ENCODE measurements at places on chromosomes 13 and 19.

DNA sequence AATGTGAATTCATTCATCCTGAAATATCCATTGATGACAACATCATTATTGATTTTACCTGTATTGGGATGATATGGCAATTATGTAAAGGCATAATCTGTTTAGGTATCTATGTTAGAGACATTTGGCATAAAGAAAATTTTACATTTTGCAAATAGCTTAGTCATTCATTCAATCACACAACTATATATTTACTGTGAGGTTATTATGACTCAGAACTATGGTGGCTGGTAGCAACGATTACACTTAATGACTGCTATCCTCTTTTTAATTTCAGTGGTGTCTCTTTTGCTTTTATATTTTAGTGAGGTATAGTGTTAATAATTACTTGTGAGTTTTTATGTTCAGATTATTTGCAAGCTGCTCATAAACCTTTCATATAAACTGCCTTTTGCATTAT, 955.9 kb downstream of the SLITRK6 start:
- DNase-seq, result no peak

DNA sequence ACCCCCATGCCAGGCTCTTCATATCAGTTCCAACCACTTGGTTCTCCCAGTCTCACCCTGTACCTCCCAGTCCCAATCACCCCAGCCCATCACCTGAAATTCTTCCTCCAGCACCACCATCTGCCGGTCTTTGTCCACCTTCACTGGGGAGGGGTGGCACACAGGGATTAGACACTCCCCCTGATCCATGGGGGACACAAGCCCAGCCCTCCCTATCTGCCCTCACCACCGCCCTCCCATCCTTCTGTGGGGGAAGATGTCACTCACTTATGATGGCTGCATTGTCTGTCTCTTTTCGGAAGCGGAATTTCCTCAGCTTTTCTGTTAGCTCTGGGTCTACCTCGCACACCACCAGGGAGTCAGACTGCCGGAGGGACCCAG, 685 bp downstream of the GMFG start:
- DNase-seq, result no peak

DNA sequence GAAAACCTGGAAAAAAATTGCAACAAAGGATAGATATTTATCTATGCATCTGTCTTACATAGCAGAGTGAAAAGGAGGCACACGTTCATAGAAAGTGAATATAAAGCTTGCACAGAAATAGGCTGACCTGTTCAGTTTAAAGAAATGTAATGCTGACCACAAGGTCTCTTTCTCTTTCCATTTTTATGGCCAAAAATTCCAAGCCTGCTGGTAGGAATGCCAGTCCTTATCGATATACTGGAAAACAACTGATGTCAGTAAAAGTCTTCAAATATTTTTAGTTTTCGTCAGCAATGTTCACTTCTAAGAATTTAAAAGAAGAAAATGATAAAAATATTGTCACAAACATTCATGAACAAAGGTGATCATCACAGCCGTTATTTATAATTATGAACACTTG, 59.0 kb upstream of the MCF2L start:
- DNase-seq, result no peak

- no peak for DNase-seq
Measured at GRCh38 chr19:18221815-18222725, 4.2 kb downstream of the PDE4C start.
